SIG-M5 (cell line): ENCODE measurements at places on chromosomes 2 and 18.

DNA sequence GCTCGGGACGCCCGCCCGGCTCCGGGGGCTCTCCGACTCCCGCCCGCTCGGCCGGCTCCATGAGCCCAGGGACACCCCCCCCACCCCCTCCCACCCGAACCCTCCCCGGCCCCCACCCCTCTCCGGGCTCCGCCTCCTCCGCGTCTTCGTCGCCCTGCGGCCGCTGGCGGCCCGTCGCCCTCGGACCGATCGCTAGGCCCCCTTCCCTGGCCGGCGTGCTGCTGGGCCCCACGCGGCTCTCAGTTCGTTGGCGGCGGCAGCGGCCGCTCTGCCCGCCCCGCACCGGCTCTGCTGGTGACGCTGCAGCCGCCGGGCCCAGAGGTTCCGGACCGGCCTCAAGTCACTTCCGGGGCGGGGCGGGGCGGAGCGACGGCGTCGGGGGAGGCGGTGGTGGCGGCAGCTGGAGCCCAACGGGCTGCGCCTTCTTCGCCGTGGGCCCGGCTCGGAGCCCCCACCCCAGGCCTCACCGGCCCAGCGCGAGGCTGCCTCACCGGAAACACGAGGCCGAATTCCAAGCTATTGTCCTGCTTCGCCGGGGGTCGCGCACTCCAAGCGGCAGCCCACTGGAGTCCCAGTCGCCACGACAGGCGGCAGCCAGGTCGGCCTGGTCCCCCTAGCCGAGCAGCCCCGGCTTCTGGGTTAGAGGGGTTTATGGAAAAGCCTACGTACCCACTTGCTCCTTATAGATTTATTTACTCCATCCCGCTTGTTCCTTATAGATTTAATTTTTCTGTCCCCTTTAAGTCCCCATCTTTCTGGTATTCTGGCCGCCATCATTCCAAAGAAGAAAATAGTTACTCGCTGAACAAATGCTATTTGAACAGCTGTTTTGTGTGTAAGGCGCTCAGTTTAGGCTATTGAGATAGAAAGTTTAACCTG is at the start of gene PSME4:
PSME4 (minus strand) TSS at position 270 of the 879 bp plus-strand sequence; CDS start at position 61, 209 bp downstream.
- DNase-seq = no peak

DNA sequence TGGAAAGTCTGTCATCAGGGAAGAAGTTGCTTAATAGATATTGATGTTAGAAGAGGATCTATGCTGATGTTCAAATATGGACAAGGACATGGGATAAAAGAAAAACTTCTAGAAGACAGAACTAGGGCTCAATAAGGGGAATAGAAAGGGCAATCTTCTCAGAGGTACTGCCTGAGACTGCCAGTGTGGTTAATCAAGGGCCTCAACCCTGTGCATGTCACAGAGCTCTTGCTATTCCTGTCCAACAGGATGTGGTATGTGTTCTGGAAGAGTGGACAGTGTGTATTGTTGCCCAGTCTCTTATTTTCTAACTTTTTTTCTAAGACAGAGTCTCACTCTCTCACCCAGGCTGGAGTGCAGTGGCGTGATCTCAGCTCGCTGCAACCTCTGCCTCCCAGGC is 27.8 kb upstream of the RNF125 start:
- no peak for DNase-seq

DNA sequence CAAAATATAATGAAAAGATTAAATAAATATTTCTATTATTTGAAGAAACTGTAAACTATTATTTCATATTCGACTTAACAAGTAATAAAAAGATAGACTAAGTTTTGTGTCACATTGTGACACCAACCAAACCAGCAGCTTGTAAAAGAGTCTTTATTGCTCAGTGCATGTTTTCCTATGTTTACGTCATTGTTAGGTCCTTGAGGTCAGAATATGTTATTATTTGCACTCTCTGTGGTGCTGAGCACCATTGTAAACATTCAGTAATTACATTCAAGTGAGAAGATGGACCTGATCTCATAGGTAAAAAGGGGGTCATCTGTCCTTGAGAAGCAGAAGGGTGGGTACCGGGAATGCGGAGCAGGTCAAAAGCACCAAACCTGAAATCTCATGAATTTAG is 1999.1 kb upstream of the CELF4 start:
- no peak for DNase-seq

- no peak for DNase-seq
Observed at GRCh38 chr2:128282246-128282975, 36.3 kb downstream of the HS6ST1 start.

GRCh38 chr2:70923378-70924015 is 12.2 kb upstream of the ATP6V1B1 start:
- DNase-seq = no peak

DNA sequence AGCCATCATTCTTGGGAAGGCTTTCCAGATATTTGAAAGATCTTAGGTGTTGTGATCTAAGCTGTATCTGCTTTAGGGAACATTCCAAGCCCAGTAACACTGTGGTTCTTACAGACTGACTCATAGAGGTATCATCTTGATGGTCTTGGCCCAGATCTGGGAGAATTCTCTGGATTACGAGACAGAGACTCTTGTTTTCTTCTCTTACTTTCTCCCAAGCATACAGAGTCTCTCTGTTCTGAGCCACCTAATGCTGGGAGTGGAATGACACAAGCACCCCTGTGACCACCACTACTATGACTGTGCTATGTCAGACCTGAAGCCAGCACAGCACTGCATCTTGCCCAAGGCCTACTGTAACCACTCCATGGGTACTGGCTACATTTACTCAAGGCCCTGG is 81.0 kb upstream of the EPAS1 start:
- DNase-seq = no peak

DNA sequence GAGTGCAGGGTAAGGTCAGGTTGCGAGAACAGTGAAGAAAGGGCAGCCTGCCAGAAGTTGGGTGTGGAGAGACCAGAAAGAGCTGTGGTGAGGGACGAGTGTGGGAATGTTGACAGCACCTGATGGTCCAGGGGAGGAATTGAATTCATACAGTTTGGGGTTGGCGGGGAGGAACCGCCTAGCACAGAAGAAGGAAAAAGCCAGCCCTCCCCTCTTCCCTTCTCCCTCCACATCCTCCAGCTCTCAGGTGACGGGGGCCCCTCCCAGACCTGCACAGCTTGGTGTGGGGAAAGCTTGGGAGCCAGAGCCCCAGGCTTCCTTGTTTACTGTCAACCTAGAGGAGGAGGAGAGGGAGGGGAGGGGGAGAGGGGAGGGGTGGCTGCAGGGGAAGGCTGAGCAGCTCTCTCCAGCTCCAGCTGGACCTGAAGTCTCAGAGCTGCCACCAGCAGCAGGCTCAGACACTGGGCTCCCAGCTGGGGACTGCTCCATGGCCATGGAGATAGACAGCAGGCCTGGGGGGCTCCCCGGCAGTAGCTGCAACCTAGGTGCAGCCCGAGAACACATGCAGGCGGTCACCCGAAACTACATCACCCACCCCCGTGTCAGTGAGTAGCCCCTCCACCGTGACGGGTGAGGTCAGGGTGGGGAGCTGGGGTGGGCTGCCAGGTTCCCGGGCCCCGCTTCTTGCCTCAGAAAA is at the start of gene ATP6V1B1:
ATP6V1B1 (plus strand) TSS at position 433 of the 697 bp plus-strand sequence; CDS start at position 488, 55 bp downstream.
- DNase-seq = no peak

GRCh38 chr2:113224647-113225236 is 51.0 kb downstream of the PSD4 start:
- DNase-seq = no peak

DNA sequence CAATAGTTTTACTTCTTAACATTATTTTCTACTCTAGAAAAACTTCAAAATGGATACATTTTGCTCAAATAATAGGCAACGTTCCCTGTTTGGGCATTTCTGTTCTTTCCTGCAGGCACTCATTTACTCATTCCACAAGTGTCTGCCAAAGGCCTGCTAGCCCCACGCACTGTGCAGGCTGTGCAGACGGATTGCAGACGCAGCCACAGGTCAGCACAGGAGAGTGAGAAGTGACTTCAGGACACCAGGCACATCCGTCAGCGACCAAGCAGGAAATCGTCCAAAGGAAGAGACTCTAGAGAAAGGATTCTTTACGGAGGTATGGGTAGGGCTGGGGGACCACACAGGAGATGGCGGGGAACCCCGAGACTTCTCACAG is 103.0 kb upstream of the AGAP1 start:
- DNase-seq = no peak

- no peak for DNase-seq
Observed at GRCh38 chr2:78068808-78069207, 546.6 kb upstream of the LRRTM4 start.

GRCh38 chr18:60596928-60597327 is 224.4 kb upstream of the MC4R start:
- no peak for DNase-seq

GRCh38 chr2:216796115-216796840 is 63.6 kb downstream of the TNP1 start:
- no peak for DNase-seq

DNA sequence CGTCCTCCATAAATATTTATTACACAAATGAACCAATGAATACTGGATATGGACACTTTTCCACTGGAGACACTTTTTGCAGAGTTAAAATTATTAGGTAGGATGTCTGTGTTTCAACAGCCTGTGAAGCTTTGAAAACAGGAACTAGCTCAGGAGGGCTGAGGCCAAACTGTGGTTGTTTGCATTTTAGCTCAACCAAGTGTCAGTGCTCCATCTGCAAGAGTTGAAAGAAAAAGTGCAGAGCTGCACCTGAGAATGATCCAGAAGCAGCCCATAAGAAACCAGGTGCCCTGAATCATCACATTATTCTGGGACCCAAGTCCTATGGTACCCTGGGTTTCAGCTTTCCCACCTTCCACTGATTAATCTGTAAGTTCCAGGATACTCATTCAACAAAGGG is 180.4 kb downstream of the TRIB2 start:
- no peak for DNase-seq

GRCh38 chr18:45116116-45116515 is 435.4 kb downstream of the SETBP1 start:
- DNase-seq = no peak
